Epithelial cell of esophagus (primary cell): ENCODE measurements at places on chromosomes 5 and 9.
A peak's percentile ranks its signal among the peaks of the same experiment; 100 is the strongest.

DNA sequence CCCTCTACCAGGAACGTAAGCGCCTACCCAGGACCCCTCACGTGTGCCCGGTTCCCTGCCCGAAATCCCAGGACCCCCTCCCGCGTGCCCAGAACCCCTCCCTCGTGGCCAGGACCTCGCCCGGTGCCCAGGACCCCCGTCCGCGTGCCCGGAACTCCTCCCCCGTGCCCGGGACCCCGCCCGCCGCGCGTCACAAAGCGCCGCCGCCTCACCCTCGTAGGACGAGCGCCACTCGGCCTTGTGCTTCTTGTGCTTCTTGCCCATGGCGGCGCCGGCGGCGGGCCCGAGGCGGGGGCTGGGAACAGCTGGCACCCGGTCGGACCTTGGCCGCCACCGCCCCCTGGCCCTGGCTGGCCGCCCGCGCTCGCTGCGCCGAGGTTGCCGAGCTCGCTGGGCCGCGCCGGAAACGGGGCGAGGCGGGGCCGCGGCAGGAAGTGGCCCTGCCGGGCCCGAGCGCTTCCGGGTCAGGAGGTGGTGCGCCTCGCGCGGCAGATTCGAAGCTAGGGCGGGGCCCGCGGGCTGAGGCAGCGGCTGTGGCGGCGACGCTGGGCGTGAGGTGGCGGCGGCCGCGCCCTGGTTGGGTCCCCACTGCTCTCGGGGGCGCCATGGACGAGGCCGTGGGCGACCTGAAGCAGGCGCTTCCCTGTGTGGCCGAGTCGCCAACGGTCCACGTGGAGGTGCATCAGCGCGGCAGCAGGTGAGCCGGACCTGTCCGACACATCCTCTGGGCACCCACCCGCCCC, at the start of the genes BRD9 and TRIP13:
TSS of gene BRD9 (minus strand) at position 408 of the 743 bp plus-strand sequence. CDS start at position 264, 144 bp downstream.
TSS of gene TRIP13 (plus strand) at position 491 of the 743 bp plus-strand sequence. CDS start at position 606, 115 bp downstream.
- peak; percentile 81 for DNase-seq

- no peak for DNase-seq
These were observed 435.4 kb downstream of the ZSWIM6 start for GRCh38 chr5:61767231-61768080.

DNA sequence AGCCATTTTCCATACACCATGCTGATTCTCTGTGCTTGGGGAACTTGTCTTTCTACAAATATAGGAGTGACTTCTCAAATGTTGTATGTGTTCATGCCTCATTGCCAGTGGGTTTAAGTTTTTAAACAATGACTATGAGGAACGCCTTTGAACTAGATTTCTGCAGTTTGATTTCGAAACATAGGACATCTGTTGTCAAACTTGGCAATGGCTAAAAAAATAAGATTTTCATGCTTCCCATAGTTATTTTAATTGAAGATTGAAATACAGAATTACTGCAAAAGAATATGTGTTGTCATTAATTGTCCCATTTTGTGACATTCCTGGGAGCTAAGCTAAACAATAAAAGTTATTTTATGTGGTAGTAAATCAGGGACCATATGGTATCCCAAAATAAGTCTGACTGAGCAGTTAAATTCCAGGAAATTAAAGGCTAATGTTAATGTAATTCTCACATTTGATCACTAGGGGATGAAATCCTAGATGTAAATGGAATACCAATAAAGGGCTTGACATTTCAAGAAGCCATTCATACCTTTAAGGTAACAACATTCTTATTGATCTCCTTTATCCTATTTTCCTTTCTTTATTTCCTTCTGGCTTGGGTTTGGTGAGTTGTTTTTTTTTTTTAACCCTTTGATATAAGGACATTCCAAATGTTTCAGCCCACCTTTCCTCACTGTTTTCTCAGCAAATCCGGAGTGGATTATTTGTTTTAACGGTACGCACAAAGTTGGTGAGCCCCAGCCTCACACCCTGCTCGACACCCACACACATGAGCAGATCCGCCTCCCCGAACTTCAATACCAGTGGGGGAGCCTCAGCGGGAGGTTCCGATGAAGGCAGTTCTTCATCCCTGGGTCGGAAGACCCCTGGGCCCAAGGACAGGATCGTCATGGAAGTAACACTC, 116.7 kb downstream of the GOLPH3 start:
- peak; percentile 73 for DNase-seq

GRCh38 chr5:116912221-116912620, 337.6 kb upstream of the SEMA6A start:
- no peak for DNase-seq

DNA sequence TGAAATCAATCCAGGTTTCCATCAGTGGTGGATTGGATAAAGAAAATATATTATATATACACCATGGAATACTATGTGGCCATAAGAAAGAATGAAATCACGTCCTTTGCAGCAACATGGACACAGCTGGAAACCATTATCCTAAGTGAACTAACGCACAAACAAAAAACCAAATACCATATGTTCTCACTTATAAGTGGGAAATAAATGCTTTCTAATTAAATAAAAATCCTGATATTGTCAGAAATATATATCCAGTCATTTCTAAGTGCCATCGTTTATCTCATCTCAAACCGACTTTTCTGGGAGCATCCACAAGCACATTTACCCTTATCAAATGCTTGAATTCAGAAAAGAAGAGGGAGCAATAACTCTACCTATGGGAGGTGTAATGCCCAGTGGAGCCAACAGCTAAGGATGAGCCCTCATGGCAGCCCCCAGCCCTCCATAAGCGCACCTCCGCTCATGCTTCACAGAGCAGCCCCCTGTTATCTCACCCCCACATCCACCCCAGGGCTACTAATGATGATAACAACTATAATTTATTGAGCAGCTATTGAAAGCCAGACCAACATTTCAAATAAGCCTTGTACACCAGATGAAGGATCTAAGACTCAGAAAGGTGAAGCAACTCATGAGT, 101.7 kb upstream of the SPOCK1 start:
- no peak for DNase-seq

GRCh38 chr5:76207120-76207519, 123.9 kb downstream of the SV2C start:
- no peak for DNase-seq

DNA sequence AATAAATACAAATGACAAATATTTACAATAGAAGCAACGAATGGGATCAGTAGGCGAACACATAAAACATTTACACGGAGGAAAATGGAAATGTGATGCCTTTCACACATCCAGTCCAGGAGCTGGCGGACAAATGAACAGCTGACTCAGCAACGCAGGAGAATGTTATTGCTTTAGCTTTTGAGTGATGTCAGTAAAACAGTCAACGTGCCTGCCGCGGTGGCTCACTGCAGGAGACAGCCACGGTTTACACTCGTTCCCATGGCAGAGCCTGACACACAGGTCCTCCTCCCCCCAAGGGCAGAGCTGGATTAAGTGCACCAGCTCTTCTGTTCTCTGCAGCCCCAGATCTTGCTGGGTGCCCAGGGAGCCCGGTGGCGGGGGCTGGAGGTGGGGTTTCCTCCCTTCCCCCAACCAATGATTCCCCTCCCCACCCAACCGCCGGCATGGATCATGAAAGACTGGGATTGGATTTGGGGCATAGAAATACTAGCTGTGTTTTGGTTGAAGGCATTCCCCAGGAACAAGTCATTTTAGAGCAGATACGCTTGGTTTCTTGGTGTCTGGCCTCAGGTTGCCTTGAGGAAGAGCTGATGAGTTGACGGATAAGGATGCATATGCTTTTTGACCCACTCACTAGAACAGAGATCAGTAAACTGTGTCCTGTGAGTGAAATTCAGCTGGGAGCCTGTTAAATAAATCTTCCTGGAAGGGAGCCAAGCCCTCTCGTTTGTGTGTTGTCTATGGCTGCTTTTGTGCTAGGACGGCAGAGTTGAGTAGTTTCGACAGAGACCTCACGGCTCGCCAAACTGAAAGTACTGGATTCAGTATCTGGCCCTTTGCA, 12.5 kb downstream of the STC2 start:
- DNase-seq = peak; percentile 93

GRCh38 chr9:136187683-136188586, 17.0 kb downstream of the LHX3 start:
- no peak for DNase-seq

- no peak for DNase-seq
These were observed 163.6 kb upstream of the GRIN3A start for GRCh38 chr9:101902051-101902450.

- no peak for DNase-seq
These were observed 12.1 kb downstream of the LYRM7 start for GRCh38 chr5:131182839-131183238.
